Cardiac fibroblast (primary cell): ENCODE measurements at places on chromosomes 2 and 18.
A peak's percentile ranks its signal among the peaks of the same experiment; 100 is the strongest.

- DNase-seq: peak; percentile 62
Measured at GRCh38 chr2:36482576-36483214, 115.3 kb downstream of the FEZ2 start.

DNA sequence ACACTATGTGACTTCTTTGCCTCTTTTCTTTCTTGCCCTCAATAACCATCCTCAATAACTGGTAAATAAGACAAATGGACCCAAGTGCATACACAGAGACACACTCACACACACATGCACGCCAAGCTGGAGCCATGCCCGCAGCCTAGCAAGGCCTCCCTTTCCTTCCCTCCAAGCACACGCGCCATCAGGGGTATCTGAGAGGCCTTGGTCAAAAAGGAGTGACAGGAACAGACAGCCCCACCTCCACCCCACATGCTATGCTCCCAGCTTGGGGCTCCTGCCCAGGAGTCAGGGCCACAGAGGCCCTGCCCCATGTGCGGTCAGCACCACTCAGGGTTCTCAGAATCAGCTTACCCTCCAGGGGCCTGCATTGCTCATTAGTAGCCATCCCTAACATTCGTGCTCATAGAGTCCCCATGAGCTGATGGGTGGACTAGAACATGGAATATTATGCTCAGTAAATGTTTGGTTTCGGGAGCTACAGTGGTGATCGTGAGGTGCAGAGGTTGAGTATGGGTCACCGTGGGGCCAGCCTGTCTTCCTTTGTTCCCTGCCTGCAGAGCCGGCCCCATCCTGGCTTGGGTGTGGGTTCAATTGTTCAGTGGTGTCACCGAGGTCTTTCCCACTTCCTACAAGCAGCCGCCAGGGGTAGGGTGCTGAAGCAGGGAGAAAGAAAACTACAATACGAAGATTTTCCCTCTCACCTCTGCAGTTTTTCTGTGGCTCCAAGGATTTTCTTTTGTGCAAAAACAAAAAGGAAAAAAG, 158.2 kb upstream of the RAB12 start:
- DNase-seq: no peak

DNA sequence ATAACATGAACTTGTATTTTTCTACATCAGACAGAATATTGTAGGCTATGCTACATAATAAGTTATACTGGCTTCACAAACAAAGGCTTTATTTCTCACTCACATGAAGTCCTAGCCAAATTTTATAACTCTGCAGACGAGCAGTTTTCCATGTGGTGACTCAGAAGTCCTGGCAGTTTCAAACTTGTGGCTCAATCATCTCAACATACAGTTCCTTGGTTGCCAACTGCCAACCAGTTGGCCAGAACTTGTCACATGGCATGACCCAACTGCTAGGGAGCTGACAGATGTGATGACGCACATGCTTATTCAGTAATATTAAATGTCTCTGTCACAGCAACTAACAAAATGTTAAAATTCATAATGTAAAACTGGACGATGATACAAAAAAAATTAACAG, 63.8 kb upstream of the ZC3H15 start:
- peak; percentile 96 for DNase-seq

DNA sequence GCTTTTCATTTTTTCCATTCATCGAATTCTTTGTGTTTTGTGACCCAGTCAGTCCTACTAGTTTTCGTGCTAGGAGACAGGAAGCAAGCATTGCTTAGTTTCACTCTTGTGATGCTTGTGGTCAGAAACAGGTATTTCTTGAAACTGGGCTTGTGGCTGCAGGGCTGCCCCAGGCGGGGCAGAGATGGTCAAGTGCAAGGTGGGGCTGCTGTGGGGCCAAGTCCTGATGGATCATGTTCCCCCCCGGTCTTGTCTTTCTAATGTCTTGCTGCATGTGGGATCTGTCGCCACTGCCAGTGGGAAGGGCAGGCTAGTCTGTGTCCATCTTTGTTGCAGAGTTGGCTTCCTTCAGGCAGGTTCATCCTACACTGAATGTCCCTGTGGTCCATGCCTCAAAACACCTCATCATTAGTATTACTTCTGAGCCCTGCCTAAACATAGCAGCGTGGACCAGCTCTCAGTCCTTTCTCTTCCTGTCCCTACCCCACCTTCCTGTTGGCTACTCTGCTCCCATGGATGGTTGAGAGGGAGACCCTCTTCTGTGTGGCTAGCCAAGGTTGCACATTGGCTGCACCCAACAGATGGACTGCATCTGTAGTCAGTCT, 38.7 kb downstream of the INPP4A start:
- no peak for DNase-seq

- peak; percentile 87 for DNase-seq
Measured at GRCh38 chr2:206981739-206982340, 42.5 kb downstream of the CPO start.

DNA sequence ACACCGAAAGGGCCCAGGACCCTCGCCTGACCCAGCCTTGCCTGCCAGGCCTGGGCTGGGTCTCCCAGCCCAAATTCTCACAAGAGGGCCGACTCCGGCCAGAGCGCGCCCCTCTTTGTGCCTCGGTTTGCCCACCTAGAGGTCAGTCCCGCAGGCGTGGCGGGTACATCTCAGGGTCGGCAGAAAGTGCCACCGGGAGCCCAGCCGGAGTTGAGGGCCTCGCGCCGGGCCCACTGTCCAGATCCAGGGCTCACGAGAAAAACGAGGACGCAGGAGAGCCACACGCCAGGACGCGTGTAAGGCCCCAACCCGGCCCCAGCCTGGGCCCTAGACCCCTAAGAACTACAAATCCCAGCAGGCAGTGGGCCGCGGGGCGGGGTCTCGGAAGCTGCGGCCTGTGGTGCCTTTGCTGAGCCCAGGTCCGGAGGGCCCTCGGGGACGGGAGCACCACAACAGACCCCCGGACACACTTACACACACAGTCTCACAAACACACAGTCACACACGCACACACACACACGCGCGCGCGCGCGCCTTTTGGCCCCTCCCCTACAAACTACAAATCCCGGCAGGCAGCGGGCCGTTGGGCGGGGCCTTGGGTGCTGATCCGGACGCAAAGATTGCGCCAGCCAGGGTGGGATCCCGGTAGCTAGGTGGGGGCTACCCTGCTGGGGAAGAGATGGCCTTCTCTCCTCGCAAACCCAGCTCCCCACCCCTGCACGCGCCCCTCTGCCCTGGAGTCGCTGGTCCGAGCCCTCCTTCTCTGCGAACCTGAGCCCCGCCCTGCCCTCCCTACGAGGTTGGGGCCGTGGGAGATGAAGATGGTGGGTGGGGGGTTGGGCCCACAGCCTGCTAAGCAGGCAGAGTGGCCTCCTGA, at the start of gene SH2D6:
Gene SH2D6 (plus strand): TSS at position 583 of the 877 bp plus-strand sequence. CDS start 10,752 bp downstream, outside the sequence.
- peak; percentile 85 for DNase-seq

DNA sequence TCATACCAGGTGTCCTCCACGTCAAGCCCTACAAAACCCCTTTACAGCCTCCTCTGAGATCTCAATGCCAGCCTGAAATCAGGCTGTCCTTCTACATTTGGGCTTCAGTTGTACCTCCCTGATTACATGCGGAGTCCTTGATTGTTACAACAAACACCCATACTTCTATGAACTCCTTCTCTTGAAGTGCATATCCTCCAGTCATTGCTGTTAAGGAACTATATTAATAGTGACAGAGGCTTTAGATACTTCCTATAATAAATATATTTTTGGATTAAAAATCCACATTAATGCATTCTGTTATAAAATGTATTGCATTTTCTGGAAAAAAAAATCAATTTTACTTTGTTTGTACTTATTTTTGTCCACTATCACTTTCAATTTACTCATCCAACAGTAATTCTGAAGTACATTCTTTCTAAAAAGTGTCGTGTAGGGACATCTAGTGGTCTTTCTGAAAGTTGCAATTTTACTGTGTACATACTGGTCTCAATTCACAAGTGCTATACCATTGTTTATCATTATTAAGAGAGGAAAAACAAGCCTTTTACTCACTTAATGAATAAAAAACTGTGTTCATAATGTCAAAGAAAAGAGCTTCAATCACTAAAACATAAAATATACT, 316.4 kb downstream of the DSEL start:
- DNase-seq: peak; percentile 84

- DNase-seq: no peak
Measured at GRCh38 chr18:62610351-62610700, 87.5 kb downstream of the ZCCHC2 start.

GRCh38 chr2:187658952-187659525, 104.8 kb upstream of the TFPI start:
- DNase-seq: peak; percentile 26

- DNase-seq: no peak
Measured at GRCh38 chr18:38759457-38759856, 1193.9 kb upstream of the CELF4 start.

DNA sequence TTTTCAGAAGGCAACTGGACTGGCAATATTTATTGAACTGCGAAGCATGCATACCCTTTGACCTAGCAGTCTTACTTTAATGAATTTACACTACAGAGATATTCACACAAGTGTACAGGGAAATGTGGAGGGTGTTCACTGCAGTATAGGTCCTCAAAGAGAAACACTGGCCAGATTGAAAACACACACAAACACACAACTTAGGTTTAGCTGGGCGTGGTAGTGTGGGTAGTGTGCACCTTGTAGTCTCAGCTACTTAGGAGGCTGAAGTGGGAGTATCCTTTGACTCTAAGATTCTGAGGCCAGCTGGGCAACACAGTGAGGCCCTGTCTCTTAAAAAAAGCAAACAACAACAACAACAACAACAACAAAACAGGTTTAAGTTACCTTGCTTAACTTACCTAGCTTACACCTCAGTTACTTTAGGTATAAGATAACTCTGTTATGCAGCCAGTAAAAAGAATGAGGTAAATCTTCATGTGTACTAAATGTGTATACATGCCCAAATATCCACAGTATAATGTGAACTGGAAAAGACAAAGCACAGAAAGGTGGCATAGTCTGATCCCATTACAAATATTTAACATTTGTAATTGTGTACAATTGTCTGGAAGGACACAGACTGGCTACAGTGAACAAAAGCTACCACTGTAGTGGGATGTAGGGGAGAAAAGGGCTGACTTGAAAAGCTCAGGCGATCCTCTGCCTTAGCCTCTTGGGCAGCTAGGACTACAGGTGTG, 105.9 kb upstream of the FZD5 start:
- DNase-seq: no peak
